Cerebellar cortex (tissue), 1 donor: ENCODE measurements at places on chromosomes 4 and X.

- DNase-seq, result no peak
Measured at GRCh38 chr4:181661923-181662322, 581.3 kb upstream of the TENM3 start.

- DNase-seq, result no peak
Measured at GRCh38 chrX:8341814-8342590, 122.6 kb upstream of the VCX3B start.

DNA sequence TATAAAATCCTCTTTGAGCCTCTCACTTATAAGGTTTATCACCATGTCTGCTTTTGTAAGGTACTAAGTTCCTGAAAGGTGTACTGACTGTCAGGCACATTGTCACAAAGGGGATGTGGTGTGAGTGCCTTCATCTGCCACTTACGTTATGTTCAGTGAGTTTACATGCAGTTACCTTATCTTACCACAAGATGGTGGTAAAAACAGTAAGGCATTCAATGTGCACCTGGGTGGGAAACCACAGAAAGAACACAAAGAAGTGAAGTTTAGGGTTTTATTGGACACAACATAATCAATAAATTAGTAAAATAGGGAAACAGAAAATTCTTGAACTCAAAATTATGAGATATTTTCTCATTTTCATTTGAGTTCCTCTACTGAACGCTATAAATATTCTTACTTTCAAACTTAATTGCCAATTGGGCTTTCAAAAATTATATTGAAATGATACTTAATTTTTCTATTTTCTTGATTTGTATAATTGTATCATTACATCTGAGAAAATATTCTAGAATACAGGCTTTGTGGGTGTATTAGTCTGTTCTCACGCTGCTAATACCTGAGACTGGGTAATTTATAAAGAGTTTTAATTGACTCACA is 650.8 kb downstream of the PCDH7 start:
- peak; percentile 31 for DNase-seq

DNA sequence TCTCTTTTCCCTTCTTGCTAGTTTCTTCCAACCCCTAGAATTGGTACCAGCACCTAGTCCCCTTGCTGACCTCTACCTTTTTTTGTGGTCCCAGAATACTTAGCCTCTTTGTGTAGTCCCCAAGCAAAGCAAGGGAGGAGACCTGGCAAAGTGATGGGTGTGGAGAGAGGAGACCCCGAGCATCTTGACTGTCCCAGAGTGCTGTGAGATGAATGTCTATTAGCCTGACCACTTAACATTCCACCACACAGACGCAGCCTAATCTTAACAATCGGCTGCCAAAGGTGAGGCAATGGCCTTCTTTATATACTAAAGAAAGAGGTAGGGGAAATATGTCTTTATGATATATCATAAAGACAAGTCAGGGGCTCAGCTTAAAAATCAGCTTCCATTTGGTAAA is 55.9 kb downstream of the TRIM2 start:
- DNase-seq, result peak; percentile 39

DNA sequence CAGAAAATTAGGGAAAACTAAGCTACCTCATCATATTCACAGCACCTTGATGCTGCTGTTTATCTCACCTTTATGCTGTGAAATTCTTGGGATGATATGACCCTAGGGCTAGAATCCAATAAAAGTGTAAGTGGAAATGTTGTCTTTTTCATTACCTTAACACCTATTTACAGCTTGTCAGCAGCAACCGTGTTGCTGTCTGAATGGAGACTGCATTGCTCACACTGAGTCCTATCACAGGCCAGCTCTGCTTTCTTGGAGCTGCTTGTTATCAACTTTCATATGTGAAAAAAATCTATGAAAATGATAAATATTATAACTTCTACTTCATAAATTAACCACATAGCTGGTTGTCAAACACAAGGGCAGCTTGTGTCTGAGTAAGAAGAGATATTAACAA is 789.5 kb downstream of the TECRL start:
- DNase-seq, result peak; percentile 60

GRCh38 chr4:77194989-77195388 is 38.0 kb downstream of the CCNG2 start:
- DNase-seq, result no peak
